A549 treated with Mapracorat at 1 μM for 4 hours (cell line): ENCODE measurements at places on chromosomes 11 and 22. TPM values are rescaled to one million over a fixed set of nuclear protein-coding genes. Genes with fewer than 3 reads are reported as not detected.

The SMTNL1 gene
- total RNA-seq, result not detected in 5 replicates

The SCT gene
- not detected in 5 replicates for total RNA-seq

The RBMXL2 gene
- not detected in 5 replicates for total RNA-seq

The CCDC188 gene
- total RNA-seq, result not detected in 5 replicates

The MICAL3 gene
- total RNA-seq, result 25.3 to 46.0 TPM (median 39.3 TPM) in 5 replicates

The C11orf52 gene
- total RNA-seq, result 0.18 to 0.28 TPM (median 0.21 TPM) in 3 of 5 replicates, not detected in the others

The TRIM48 gene
- not detected in 5 replicates for total RNA-seq
